WTC11 (cell line): ENCODE measurements at places on chromosomes 4 and X.
A peak's percentile ranks its signal among the peaks of the same experiment; 100 is the strongest.

DNA sequence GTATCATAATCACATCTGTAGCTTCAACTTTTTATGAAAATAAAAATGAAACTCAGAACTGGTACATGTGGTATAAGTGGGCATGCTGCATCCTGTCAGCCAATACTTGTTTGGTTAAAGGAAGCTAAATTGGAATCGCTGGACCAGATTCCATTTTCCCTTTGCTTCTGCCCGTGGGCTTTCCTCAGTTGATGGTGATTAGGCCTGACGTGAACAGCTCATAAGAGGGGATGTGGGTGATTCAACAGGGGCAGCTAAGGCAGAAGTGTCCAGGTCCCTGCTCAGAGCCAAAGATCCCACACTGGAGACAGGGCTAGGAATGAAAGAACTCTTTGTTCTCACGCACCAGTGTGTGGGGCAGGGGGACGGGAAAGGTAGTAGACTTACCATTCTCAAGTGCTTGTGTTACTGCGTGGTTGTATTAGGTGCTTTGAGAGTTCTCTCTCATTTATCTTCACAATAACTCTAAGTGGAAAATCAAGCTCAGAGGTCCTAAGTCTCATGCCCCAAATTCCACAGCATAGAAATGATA lies 63.2 kb upstream of the GUCY1A1 start:
- H3K36me3 ChIP-seq, result no peaks in the 10 kb centered on the region
- H3K27me3 ChIP-seq, result no peaks in the 10 kb centered on the region
- no peaks in the 10 kb centered on the region for H3K4me1 ChIP-seq
- H3K4me3 ChIP-seq, result no peak overlapping the region

GRCh38 chrX:55120761-55121358 lies 32.0 kb downstream of the PAGE2 start:
- no peaks in the 10 kb centered on the region for H3K4me1 ChIP-seq
- no peak overlapping the region for H3K27ac ChIP-seq

- no peak for DNase-seq
- no peak overlapping the region for H3K27ac ChIP-seq
- H3K36me3 ChIP-seq, result no peaks in the 10 kb centered on the region
- peak overlapping the region; percentile 84 for H3K4me3 ChIP-seq
- peaks cover 16% of the 10 kb centered on the region for H3K27me3 ChIP-seq
Measured at GRCh38 chrX:103919270-103919637, 43.2 kb upstream of the TMSB15B start.

GRCh38 chr4:17094876-17095210 lies 196.4 kb upstream of the LDB2 start:
- DNase-seq, result no peak
- no peaks in the 10 kb centered on the region; the same call in 1 of the 2 replicates for H3K27me3 ChIP-seq
- no peaks in the 10 kb centered on the region for H3K36me3 ChIP-seq
- H3K4me3 ChIP-seq, result no peak overlapping the region

DNA sequence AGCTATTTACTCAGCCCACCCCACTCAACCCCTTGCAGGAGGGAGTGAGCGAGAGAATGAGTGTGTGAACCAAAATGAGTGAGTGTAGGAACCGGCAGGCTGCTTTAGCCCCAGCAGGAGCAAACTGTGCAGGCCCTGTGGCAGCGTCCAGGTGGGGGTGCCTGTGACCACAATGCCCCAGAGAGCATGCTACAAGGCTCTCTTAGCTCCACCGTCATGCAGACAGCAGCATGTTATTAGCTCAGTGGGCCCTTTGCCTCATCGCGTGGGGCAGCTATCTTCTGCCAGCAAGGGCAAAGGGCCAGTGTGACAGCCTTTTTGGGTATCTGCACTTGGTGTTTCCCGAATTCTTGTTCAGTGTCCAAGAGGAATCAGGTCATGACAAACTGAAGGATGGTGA lies 271.3 kb downstream of the GPM6A start:
- no peak overlapping the region for H3K27ac ChIP-seq
- peaks cover 5% of the 10 kb centered on the region; the same call in 1 of the 2 replicates for H3K36me3 ChIP-seq
- no peak for DNase-seq
- no peak overlapping the region for H3K4me3 ChIP-seq
- no peaks in the 10 kb centered on the region for H3K27me3 ChIP-seq

DNA sequence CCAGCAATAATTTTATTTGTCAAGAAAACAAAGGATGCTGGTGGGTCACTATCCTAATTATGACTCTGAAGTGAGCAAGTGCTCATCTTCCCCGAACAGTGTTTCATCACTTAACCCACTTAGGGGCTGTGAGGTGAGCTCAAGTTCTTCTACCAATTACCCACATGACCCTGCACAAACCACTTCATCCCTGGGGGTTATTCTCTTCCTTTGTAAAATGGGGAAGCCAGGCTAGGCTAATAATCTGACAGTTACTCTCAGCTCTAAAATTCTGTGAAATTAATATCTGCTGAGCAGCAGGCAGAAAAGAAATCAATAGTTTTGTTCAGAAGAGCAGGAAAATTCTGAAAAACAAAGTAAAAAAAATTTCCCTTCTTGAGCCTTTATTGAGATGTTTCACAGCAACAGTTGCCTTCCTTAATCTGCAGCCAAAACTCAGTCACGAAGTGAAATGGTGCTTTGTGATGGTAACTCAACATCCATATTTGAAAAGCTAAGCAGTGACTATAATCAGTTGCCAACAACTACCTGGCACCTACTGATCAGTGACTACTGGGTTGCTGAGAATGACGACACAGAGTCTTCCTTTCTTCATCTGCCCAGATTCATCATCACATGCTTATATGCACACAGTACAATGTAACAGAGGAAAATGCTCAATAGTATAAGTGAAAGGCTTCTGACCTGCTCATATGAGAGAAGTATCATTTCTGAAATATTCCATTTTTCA lies 24.1 kb downstream of the ATP8A1 start:
- peaks cover 14% of the 10 kb centered on the region for H3K4me1 ChIP-seq
- no peaks in the 10 kb centered on the region for H3K27me3 ChIP-seq
- H3K4me3 ChIP-seq, result no peak overlapping the region
- H3K27ac ChIP-seq, result no peak overlapping the region

DNA sequence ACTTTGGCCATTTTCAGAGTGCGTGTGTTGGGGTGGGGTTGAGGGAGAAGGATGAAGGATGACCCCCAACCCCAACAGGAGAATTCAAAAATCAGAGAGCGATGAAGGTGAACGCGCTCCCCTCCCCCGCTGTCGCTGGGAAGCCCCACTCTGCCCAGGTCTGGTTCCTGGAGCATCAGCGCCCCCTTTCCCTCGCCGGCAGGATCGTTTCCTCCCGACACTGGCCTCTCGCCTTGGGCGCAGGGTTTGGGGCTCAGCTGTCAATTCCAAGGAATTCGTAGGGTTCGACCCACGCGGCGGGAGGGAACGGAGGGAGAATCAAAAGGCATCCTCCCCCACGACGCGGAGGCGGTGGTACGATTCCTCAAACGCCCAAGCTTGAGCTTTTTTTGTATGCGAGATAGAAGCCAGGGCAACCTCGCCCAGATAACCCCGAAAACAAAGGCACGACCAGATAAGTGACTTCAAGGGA lies 1.0 kb upstream of the PDGFRA start:
- H3K27ac ChIP-seq, result no peak overlapping the region
- peaks cover 2% of the 10 kb centered on the region for H3K36me3 ChIP-seq
- peaks cover 97% of the 10 kb centered on the region for H3K27me3 ChIP-seq
- peaks cover 50% of the 10 kb centered on the region for H3K4me1 ChIP-seq
- H3K4me3 ChIP-seq, result peak overlapping the region; percentile 82

DNA sequence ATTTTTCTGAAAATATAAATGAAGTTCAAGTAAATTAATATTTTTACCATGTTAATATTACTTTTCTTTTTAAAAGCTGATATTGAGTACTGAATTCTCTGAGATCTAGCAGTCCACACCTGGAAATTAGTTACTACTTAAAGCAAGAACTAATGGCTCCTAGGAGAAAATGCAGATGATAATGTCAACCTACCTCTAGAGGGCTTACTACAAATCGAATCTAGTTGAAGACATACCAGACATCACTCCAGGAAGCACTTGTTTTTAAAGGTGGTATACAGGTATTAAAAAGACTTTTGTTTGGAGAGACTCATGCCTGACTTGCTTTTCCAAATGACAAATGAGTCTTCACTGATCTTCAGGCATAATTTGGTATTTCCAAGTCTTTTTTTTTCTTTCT lies 516.4 kb upstream of the BOD1L1 start:
- no peak for DNase-seq
- H3K27ac ChIP-seq, result no peak overlapping the region
- H3K27me3 ChIP-seq, result no peaks in the 10 kb centered on the region
- peaks cover under 1% of the 10 kb centered on the region for H3K4me1 ChIP-seq

GRCh38 chr4:18881556-18881955 lies 860.0 kb upstream of the LCORL start:
- H3K4me1 ChIP-seq, result peaks cover 14% of the 10 kb centered on the region
- H3K27ac ChIP-seq, result no peak overlapping the region
- no peaks in the 10 kb centered on the region for H3K27me3 ChIP-seq
- H3K4me3 ChIP-seq, result no peak overlapping the region
- H3K36me3 ChIP-seq, result peaks cover 11% of the 10 kb centered on the region

DNA sequence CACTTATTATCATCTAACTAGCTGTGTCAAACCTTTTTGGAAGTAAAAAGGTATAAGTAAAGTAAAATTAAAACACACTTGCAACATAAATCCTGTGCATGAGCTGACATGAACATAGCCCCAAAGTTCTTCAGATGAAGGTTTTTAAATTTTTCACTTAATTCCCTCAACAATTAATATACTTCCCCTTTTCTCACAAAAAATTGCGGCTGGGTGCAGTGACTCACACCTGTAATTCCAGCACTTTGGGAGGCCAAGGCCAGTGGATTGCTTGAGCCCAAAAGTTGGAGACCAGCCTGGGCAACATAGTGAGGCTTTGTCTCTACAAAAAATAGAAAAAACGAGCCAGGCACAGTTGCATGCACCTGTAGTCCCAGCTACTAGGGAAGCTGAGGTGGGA lies 16.8 kb downstream of the RASGEF1B start:
- H3K27me3 ChIP-seq, result no peaks in the 10 kb centered on the region; the same call in 1 of the 2 replicates
- no peak overlapping the region for H3K4me3 ChIP-seq
- H3K27ac ChIP-seq, result no peak overlapping the region
- H3K4me1 ChIP-seq, result peaks cover 42% of the 10 kb centered on the region
- 0 out of 2 replicates have a peak, but pooled peaks cover 4% of the 10 kb centered on the region for H3K36me3 ChIP-seq

DNA sequence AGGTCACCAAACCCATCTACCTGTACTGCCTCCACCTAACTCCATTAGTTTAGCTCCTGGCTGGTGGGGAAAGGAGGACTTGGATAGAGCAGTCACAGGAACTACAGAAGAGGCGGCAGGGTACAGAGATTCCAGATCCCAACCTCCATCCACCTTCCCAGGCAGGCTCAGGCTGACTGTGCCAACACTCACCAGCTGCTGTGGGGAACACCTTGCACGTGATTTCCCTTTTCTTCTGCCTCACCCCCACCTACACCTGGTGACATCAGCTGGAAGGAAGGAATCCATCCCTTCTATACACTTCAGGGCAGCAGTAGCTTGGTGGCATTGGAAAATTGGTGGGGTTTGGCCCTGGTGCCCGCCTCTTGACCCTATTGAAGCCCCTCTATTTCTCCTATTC lies 41.5 kb downstream of the EFNB1 start:
- no peak for DNase-seq
- no peak overlapping the region for H3K27ac ChIP-seq
- H3K36me3 ChIP-seq, result no peaks in the 10 kb centered on the region
- peaks cover 35% of the 10 kb centered on the region for H3K4me1 ChIP-seq
- peaks cover 6% of the 10 kb centered on the region for H3K27me3 ChIP-seq

GRCh38 chrX:11968991-11969390 lies 169.3 kb upstream of the FRMPD4 start:
- no peak overlapping the region for H3K4me3 ChIP-seq
- peaks cover 8% of the 10 kb centered on the region; the same call in 1 of the 2 replicates for H3K4me1 ChIP-seq
- H3K27me3 ChIP-seq, result no peaks in the 10 kb centered on the region; the same call in 1 of the 2 replicates
- no peaks in the 10 kb centered on the region for H3K36me3 ChIP-seq
- H3K27ac ChIP-seq, result no peak overlapping the region
- DNase-seq, result no peak

- no peaks in the 10 kb centered on the region for H3K36me3 ChIP-seq
- no peak overlapping the region for H3K27ac ChIP-seq
- peak; percentile 48 for DNase-seq
- no peak overlapping the region for H3K4me3 ChIP-seq
Measured at GRCh38 chr4:95204873-95205272, 343.9 kb downstream of the UNC5C start.

- H3K27me3 ChIP-seq, result no peaks in the 10 kb centered on the region; the same call in 1 of the 2 replicates
- DNase-seq, result no peak
- no peak overlapping the region for H3K4me3 ChIP-seq
- H3K4me1 ChIP-seq, result peaks cover 14% of the 10 kb centered on the region
- no peak overlapping the region for H3K27ac ChIP-seq
Measured at GRCh38 chr4:88949605-88950004, 107.4 kb downstream of the FAM13A start.

GRCh38 chrX:7927259-7928167 lies at the start of gene PNPLA4:
Gene PNPLA4 (minus strand): TSS chrX:7927413. CDS start chrX:7926119, 1,294 bp downstream.
- peaks cover 13% of the 10 kb centered on the region for H3K4me1 ChIP-seq
- no peaks in the 10 kb centered on the region for H3K36me3 ChIP-seq
- peak; percentile 80 for DNase-seq
- H3K27ac ChIP-seq, result peak within 1 kb of the TSS; percentile 96

DNA sequence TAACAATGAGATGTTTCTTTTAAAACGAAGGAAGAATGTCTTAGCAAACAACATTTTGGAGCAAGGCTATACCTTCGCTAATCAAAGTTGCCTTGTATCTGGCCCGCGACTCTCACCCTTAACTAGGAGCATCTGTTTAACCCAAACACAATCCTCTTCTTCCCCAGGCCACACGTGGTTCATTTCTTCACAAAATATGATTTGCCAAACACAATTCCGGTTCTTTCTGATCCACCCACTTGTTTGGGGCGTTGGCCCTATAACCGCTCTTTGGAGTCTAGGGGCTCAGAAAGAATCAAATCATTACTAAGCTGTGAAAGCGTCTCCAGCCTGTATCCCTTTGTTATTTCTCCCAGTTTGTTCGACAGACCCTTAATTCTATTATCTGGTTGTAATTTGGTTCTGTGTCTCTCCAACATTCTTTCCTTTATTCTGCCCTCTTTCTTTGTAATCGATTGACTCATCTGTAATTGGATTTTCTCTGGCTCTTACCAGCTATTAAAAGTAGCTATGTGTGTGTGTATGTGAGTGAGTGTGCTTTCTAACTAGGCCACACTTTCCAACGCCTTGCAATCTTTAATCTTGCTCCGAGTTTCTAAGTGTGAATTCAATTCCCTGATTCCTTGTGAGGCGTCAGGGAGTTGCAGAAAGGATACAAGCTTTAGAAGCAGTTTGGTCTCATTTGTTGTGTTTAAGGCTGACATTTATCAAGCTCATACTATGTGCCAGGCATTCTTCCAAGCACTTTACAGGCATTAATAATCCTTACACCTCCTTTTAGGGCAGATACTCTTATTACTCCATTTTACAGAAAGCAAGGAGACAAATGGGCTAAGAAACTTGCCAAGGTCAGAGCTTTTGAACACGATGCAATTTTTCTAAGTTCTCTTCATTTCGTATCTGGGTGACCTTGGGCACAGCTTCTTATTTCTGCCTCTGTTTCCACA lies 138.6 kb upstream of the CPEB2 start:
- no peak overlapping the region for H3K27ac ChIP-seq
- no peaks in the 10 kb centered on the region for H3K36me3 ChIP-seq
- DNase-seq, result no peak
- peaks cover 44% of the 10 kb centered on the region for H3K27me3 ChIP-seq
- no peak overlapping the region for H3K4me3 ChIP-seq

GRCh38 chr4:135015771-135016170 lies 814.2 kb upstream of the PABPC4L start:
- peaks cover 18% of the 10 kb centered on the region for H3K36me3 ChIP-seq
- no peaks in the 10 kb centered on the region for H3K27me3 ChIP-seq
- no peak for DNase-seq
- H3K4me3 ChIP-seq, result no peak overlapping the region
